Posterior vena cava (tissue), 2 donors: ENCODE measurements at places on chromosomes 12 and 14. TPM values are rescaled to one million over a fixed set of nuclear protein-coding genes. Genes with fewer than 3 reads are reported as not detected.

DNA sequence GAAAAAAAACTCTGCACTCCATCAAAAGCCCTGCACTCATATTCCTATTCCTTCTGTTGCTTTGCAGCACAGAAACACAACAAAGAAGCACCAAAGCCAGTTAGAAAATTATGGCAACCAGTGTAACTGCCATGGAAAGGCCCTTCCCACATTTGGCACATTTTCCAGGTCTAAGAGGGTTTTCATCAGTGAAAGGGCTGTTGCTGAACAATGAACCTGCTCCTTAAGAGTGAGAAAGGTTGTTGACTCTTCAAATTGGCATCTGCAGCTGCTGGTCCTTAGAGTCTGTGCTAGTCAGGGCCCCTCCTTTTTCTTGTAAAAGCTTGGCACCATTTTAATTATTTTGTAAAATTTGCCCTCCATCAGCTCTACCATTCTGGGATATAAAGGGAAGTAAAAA is 378.7 kb upstream of the KITLG start:
- no peak for DNase-seq

DNA sequence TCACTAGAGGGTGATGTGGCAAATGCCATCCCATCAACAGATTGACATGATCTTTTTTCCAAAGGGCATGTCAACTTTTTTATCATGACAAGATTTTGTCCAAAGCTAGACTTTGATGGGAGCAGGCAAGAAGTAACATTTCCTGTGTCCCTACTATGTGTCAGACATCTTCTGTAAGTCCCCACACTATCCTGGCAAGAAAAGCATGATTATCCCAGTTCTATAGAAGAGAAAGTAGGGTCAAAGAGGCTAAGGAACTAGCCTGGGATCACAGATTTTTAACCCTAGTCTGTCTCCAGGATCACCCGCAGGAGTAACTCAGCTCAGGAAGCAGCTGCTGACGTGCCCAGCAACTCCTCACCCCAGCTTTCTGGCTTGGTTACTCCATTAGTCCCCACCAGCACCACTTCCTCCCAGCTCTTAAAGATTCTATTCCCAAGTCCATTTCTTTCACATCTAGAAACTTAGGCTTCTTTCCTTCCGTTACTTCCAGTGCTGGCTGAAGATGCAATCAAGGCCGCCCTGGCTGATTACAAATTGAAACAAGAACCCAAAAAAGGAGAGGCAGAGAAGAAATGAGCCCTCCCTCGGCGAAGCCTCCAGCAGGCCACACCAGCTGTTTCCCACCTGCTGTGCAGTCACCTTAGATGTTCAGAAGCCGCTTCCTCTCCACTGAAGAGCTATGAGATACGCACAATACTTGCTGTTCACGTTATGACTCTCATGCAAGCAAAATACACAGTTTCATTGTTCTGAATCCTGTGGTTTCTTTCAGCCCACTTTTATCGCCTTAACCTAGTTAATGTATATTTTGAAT is 6.2 kb downstream of the ISCU start:
- DNase-seq, result peak; percentile 38

GRCh38 chr12:113734503-113734902 is 231.6 kb downstream of the RBM19 start:
- DNase-seq, result no peak

DNA sequence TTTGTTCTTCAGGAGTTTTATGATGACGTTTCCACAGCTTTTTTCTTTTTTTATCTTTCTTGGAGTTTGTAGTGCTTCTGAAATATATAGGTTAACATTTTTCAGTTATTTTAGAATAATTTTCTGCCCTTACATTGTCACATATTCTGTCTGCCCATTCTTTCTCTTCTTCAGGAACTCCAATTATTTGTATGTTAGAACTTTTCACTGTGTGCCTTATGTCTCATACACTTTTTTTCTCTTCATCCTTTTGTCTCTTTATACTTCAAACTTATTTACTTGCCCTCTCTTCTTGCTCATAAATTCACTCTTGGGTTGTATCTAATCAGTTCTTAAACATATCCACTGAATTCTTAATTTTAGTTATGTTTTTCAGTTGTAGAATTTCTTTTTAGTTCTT is 105.3 kb downstream of the ARID2 start:
- no peak for DNase-seq

GRCh38 chr14:91897106-91897701 is 29.9 kb upstream of the TC2N start:
- no peak for DNase-seq

DNA sequence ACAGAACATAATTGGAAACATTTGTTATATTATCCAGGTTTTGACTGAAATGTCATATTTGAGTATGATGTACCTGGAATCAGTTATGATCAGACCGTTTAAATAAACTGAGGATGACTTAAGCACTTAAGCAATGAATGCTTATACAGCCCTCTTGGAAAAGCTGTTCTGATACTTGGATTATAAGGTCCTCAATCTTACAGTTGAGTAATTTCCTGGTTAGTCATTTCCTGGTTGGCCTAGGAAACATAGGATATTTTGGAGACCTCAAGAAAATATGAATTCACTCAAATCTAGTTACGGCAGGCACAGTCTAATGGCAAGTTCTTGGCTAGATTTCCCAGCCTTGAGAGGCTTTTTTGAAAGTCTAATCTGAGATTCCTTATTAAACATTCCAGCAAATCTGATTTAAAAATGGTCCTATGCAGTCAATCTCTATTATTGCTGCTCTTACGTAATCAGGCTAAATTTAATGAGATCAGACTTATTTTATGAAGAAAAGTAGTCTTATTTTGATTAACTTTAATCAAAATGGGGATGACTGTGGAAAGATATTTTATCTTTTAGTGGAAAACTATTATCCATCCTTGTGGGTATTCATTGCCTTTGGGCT is 447.2 kb downstream of the SNAPC1 start:
- no peak for DNase-seq

DNA sequence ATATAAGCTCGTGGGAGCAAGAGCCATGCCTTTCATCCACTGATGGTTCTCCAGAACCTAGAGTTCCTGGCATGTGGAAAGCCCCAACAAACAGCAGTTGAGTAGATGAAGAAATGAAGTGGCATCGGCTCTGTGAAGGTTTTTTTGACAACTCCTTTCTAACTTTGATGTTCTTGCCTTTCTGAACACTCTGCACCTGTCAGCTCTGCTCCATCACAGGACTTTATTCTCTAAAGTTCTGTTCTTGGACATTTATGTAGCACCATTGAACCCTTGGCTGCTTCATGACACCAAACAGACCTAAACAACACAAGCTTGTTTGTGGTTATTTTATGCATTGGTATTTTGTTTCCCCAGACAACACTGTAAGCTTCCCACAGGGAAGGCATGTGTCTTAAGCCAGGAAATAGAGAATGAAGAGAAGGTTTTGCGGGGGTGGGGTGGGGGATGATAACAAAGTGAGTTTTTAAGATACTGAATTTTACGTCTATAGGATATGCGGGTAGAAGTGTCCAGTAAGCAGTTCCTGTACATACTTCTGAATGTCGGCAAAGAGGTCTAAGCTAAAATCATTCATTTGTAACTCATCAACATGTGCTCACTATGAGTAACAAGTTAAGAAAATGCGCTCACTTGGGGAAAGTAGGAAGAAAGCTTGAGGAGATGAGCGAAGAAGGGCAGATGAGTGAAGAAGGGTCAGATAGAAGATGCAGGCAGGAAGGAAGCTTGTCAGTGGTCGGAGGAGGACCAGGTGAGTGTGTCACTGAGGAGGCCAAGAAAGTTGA is 146.0 kb upstream of the PLEKHG7 start:
- no peak for DNase-seq

DNA sequence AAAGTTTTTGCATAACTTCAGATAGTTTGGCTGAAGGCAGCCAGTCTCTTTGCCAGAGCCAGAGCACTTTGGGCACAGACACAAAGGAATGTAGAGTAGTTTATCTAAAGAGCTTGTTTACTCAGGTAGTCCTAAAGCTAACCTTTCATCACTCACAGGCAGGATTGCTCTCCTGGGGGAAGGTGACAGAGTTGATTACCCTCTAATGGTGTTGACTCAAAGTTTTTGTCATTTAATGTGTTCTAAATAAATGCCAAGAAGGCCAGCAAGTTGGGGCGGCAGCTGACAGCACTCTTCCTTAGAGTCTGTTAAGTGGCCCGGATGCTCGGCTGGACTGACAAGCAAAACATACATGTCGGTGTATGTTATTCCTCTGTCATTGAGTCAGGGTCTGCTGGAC is 9.3 kb upstream of the TAS2R46 start:
- DNase-seq, result no peak

- no peak for DNase-seq
Measured at GRCh38 chr12:87150969-87151662, 878.1 kb downstream of the C12orf50 start.

GRCh38 chr12:68224613-68225285 is 861 bp downstream of the IL26 start:
- DNase-seq, result no peak

DNA sequence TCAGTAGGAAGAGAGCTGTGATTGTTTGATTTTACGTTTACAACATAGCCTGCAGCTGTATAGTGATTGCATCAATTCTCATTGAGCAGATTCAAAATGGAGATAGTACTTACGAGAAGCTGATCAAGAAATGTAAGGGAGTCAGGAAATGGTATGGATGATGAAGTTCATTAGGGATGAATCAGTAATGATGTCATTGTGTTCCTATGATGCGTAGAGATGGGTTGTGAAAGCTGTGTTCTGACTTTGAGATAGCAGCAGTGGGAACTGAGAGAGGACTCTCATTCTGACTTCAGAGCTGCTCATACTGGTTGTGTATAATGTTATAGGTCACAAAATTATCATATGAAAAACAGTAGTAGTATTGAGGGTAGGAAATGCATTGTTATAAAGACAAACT is 44.0 kb downstream of the TTLL5 start:
- DNase-seq, result no peak

- no peak for DNase-seq
Measured at GRCh38 chr12:10720974-10721650, 2.0 kb downstream of the YBX3 start.

DNA sequence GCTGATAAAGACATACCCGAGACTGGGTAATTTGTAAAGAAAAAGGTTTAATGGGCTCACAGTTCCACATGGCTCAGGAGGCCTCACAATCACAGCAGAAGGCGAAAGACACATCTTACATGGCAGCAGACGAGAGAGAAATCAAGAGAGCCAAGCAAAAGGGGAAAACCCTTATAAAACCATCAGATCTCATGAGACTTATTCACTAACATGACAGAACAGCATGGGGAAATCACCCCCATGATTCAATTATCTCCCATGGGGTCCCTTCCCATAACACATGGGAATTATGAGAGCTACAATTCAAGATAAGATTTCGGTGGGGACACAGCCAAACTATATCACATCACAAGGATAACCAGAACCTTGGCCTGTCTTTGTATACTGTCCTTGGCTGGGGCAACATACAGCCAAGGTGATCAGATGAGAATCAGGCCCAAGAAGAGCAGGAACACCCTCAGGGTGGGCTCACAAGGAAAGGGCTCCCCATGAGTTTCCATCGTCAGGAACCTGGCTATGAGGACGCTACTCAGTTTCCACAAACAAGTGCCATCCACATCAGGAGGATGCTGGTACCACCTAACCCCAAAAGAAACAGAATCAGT is 152.7 kb downstream of the FOXN3 start:
- DNase-seq, result no peak

- no peak for DNase-seq
Measured at GRCh38 chr12:56222531-56222895, 791 bp upstream of the RNF41 start.

DNA sequence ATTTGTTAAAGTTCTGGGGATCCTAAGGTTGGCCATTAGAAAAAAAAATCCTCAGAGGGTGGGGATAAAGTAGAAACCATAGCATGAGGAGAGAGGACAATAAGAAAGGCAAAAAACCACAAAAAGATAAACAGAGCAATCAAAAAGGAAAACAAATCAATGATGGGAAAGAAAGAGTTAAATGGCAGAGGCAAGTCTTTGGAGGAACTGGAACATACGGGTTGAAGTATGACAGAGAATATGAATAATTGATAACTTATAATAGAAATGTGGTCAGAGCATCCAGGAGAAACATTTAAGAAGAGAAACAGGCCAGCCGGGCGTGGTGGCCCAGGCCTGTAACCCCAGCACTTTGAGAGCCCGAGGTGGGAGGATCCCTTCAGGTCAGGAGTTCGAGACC is 17.8 kb upstream of the SALL2 start:
- DNase-seq, result no peak

GRCh38 chr12:65100140-65100539 is 21.0 kb downstream of the WIF1 start:
- no peak for DNase-seq

DNA sequence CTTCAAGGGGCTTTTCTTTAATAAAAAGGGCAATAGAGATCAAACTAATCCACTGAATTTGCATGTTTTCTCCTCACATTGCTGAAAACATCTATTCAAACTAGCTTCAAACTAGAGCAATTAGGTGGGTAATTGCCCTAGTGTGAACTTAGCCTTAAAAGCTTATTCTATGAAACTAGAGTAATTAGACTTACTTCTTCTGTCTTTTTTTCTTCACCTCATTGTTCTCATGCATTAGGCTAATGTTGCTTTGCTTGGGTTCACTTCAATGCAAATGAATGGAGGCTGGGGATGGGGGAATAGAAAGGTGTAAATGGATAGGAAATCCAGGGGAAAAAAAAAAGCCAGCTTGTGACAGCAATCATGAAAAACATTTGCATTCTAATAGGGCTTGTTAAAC is 414.8 kb upstream of the LMO3 start:
- DNase-seq, result no peak

DNA sequence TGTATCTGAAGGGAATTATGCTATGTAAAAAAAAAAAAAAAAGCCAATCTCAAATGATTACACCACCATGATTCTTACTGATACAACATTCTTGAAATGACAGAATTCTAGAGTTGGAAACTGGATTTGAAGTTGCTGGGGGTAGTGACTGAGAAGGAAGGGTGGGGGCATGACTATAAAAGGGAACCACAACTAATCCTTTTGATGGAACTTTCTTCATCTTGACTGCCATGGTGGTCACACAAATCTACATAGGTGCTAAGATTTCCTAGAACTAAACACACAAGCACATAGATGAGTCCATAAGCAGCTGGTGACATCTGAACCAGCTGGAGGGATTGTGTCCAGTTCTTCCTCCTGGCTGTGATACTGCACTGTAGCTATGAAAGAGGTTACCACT is 51.4 kb downstream of the CLMN start:
- no peak for DNase-seq

GRCh38 chr12:54287261-54288157 is 7.0 kb downstream of the HNRNPA1 start:
- DNase-seq, result no peak

Gene RNU4-1
- 4,532 TPM for total RNA-seq

Gene RPGRIP1
- total RNA-seq, result 0.10 TPM

Gene NYNRIN
- 13.1 TPM for total RNA-seq

Gene STK38L
- 221 TPM for total RNA-seq

Gene PLEKHH1
- total RNA-seq, result 1.4 TPM

Gene JPH4
- total RNA-seq, result 5.6 TPM

Gene HHIPL1
- total RNA-seq, result 10.9 TPM

Gene TAMALIN
- total RNA-seq, result 50.6 TPM

Gene ESR2
- 0.24 TPM for total RNA-seq

Gene RIMBP2
- total RNA-seq, result 1.7 TPM

Gene RAD51AP1
- 1.0 TPM for total RNA-seq

Gene A2ML1
- total RNA-seq, result not detected

Gene MYF5
- total RNA-seq, result not detected
